GM03348 (cell line): ENCODE measurements at places on chromosomes 12 and 14.

GRCh38 chr12:122129131-122129530 is 44.9 kb downstream of the IL31 start:
- no peak for DNase-seq

DNA sequence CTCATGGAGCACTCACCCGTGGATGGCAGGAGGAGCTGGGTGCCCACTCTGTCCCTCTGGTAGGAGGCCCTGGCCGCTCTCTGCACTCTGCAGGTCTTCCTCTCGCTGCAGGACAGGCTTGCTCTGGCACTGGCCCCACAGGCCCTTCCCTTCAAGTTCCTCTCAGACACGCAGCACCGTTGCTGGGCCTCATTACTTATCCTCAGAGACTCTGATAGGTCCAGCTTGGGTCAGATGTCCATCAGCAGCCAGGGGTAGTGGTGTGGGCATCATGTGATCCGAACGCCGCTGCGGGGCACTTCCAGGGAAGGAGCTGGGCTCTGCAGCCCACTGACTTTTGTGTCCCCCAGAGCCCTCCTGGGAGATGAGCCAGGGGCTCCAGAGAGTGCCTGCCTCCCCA is 11.8 kb downstream of the OTUB2 start:
- DNase-seq, result no peak

GRCh38 chr14:45194964-45195363 is 58.0 kb downstream of the MIS18BP1 start:
- DNase-seq, result no peak

DNA sequence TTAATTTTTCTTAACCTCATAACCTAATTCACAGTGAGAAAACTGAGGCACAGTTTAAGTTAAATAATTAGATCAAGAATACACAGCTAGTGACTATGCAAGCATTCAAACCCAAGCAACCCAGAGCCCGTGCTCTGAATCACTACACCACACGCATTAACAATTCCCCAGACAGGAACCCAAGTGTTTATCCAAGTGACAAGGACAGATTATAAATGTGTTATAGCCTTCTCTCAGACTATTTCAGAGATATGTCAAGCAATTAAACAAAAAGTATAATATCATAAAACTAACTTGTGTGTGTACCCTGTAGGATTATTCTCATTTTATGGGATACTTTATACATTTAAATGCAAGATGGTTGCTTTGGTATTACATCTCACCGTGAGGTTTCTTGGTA is 43.8 kb downstream of the MED13L start:
- DNase-seq, result no peak

DNA sequence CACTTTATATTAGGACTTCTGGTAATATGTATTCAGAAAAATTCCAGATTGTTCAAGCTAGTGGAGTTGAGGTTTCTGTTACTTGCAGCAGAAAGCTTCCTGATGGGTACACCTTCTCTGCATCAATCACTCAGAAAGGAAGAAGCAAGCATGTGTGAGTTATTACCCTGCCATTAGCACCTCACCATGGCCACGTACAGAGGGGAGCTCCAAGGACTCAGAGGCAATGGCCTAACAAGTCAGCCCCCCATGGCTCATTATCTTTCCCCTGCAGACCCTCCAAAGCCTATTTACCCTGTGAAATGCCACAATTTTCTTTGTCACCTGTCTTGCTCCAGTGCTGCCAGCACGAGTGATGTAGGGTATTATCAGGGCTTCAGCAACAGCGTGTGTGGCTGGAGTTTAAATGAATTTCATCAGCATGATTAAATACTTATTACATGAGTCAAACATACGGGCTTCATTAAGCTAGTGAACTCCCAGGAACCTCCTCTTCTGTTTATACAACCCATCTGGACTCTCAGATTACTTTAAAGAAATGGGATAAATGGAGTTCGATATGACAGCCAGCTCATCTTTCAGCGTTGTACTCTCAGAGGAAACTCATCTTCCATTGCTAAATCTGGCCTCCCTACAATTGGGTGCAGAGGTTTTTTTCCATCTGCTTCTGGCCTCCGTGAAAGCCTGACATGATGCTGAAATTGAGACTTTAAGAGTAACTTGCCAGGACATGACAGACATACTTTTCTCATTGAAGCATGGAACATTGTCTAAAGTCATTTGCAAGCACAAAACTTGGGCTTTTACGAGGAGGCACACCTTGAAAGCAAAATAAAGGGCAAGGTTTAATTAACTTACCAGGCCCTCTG is 135.9 kb downstream of the TMEM30B start:
- peak; percentile 86 for DNase-seq

DNA sequence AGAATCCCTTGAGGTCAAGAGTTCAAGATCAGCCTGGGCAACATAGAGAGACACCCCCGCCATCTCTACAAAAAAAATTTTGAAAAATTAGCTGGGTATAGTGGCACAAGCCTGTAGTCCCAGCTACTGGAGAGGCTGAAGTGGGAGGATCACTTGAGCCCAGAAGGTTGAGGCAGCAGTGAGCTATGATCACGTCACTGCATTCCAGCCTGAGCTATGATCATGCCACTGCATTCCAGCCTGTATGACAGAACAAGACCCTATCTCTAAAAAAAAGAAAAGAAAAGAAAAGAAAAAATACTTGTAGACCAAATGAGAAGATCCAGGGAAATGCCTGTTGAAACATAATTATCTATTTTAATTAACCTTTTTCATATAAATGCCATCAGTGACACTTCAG is 93.8 kb upstream of the MDM1 start:
- no peak for DNase-seq
